ENCODE measurements at places on chromosomes 2 and 18.

- DNase-seq: peak; percentile 0
Measured at GRCh38 chr2:91477731-91478672, 2786.5 kb downstream of the RPIA start.

GRCh38 chr2:138476186-138476585 lies 25.4 kb upstream of the SPOPL start:
- no peak for DNase-seq

- DNase-seq: peak; percentile 26
Measured at GRCh38 chr2:178804791-178805190, 2.4 kb downstream of the TTN start.

DNA sequence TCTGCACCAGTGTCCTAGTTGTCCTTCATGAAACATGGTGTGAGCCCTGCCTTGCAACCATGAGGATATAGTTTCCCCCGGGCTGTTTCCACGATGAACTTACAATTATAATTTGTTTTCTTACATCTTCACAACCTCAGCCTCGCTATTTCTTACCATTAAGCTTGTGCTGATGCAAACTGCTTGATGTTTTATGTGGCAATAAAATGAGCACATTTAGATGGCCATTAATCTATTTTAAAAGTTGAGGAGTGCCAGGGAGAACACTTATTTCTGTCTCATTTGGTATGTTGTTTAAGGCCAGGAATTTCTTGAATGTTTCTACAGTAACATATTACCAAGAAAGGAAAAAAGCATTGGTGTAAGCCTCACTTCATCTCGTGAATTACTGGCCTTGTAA lies 214.5 kb upstream of the SLC8A1 start:
- no peak for DNase-seq

DNA sequence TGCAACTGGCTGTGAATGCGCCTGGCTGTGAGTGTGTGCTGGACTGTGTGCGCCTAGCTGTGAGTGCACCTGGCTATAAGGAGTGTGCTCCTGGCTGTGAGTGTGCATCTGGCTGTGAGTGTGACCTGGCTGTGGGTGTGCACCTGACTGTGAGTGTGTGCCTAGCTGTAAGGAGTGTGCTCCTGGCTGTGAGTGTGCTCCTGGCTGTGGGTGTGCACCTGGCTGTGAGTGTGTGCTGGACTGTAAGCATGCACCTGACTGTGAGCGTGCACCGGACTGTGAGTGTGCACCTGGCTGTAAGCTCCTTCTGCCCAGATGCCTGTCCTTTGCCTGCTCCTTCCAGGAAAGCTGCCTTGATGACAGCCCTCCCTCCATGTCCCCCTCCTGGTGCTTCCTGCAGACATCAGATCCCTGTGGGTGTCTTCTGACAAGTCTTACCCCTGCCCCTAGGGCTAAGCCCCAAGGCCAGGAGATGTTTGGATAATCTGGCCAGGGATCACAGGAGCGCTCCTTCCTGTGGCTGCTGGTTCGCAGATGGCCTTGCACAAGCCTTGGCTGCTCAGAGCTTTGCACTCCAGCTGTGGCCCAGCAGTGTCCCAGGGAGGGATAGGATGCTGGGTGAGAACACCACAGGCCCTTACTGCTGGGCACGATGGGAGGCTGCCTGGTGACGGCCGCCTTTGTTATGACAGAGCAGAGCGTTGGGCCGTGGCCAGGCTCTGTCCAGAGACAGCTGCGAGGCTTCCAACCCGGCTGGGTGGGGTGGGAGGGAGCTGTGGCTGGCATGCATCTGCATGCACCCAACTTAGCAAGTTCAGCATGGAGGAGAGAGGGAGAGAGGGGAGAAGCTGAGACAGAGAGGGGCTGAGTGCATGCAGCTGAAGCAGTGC lies 89.9 kb downstream of the GLI2 start:
- DNase-seq: no peak

DNA sequence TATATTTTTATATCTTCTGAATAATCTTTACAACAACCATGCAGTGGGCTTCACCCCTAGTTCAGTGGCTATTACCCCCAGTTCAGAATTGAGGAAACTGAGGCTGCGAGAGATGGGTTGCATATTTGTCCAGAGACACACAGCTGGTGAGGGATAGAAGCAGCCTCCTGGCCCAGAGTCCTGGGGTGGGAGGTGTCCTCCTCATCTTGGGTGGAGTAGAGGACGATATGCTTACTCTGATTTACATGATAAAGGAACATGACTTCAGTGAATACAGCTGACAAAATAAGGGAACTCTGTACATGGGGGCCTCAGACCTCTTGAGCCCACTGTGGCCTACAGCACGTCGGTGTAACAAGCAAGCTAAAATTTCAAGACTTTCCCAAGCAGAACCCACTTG lies 214.7 kb downstream of the FBXO15 start:
- no peak for DNase-seq

GRCh38 chr18:192801-193200 lies 34.4 kb downstream of the USP14 start:
- DNase-seq: no peak

GRCh38 chr18:76721207-76721996 lies 101.0 kb upstream of the ZNF236 start:
- no peak for DNase-seq

DNA sequence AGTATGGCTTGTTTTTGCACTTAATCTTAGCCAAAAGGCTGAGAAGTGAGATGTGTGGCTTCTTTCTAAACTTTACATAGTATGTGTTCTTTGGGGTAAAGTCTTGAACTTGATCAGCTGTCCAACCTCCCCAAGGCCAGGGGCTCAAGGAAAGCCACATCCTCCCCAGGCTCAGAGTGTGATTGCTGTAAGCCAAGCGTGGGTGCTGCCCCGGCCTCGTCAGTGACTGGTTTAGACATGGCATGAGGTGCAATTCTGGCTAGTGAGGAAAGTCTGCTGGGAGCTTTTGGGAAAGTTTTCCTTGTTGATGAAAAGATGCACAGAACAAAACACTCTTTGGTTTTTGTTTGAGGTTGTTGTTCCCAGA lies 40.2 kb downstream of the TMEM177 start:
- DNase-seq: no peak

DNA sequence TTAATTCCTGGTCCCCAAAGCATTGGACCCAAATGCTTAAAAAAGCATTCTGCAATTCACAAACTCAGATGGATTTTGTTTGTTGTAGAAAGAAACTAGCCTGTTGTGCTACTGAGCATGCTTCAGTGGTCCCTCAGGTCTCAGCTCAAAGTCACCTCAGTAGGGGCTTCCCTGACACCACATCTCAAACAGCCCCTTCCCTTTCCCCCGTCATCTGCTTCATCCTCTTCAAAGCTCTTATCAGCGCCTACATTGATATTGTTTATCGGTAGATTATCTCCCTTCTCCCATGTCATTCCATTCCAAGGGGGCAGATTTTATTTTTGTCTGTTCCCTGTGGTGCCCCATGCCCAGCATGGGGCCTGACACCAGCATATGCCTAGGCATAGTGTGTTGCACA lies 172.9 kb downstream of the CELF4 start:
- no peak for DNase-seq

GRCh38 chr2:197124639-197125390 lies 185.8 kb downstream of the ANKRD44 start:
- no peak for DNase-seq

DNA sequence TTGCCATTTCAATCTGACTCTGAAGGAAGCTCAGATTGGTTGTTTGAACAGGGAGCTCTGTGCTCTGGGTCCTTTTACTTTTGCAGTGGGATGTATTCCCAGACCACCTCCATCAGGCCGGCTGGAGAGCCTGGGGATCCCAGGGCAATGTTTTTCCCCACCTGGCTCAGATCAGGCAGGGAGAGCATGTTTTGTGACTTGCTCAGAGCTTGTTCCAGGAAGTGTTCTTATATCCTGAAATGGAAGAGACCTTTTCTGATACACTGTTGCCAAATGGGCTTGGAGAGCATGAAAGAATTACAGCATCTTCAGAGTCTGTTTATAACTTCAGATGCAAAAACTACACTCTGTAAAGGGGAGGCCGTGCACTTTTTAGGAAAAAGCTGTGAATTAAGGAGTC lies 56.0 kb downstream of the LIPG start:
- no peak for DNase-seq

DNA sequence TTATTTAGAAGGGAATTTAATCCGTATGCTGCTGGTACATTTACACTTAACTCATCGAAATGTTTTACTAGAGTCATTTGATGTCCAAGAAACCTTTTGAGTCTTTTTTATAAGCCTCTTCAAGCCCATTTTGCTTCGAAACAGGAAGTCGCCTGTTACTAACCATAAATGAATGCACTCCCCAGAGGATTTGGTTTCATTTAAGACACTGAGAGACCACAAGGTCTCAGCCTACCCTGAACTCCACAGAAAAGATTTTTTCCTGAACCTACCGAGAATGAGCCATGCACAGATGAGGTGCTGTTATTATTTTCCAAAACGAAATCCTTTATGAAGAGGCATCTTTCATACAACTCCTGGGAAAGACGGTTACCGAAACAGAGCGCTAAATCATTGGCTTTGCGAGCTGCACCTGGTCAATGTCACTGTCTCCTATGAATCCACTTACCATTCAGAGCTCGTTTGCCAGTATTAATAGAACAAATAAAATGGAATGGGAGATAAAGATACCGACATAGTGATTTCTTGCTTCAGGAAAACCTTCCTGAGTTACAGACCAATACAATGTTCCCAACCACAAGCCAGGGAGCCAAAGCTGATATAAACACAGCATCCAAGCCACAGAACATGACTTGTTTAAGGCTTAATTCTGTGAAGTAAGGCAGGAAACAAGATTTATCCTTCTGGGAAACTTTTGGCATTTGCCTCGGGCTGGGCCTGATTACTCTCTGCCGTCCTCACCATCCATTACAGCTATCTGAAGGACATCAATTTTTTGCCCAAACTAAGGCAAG lies 382.1 kb downstream of the OSR1 start:
- no peak for DNase-seq

DNA sequence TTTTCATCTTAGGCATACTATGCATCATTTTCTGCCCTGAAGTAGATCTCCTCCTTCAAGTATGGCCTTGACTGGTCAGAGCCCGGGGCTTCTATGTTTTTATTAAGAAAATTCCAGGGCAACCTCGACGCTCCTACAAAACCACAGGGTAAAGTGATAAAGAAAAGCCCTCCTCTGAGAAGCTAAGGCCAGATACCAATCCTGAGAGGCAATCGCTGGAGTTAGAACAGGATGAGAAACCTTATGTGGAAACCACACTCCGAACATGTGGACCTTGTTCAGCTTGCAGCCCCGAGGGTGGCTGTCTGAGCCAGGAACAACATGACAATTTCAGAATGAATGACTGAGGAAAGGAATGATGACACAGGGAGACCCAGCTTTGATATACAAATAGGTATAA lies 35.6 kb downstream of the RMC1 start:
- no peak for DNase-seq

DNA sequence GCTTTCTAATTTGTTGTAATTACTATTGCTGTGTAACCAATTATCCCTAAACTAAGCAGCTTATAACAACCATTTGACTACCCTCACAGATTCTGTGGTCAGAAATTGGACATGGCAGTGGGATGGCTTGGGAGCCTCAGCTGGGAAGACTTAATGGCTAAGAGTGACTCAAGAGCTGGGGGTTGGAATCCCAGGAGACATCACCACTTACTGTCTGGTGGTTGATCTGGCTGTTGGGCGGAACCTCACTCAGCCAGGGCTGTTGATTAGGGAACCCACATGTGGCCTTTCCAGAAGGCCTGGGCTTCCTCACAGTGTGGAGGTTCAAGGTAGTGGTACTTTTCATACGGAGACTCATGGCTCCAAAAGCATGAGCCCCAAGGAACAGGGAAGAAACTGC lies 49.8 kb downstream of the E2F6 start:
- no peak for DNase-seq

GRCh38 chr18:46462523-46462922 lies 194.5 kb downstream of the LOXHD1 start:
- DNase-seq: no peak

DNA sequence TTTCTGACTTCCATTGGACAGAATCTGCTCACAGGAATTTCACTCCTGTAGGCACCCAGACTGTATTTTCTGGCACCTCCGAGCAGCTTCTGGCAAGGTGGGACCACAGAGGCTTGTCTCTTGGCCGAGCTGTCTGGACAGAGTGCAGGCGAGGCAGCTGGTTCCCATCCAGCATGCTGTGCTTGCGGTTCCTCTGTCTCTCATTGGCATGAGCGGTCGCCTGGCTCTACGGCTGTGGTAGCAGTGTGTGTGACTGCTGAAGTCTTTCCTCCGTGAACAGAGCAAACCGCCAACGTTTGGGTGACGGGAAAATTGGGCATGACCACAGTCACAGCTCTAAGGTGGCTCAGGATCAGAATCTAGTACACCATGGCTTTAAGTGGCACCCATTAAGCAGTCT lies 411.7 kb upstream of the NETO1 start:
- DNase-seq: no peak

GRCh38 chr2:196951973-196952372 lies 25.5 kb upstream of the PGAP1 start:
- no peak for DNase-seq

GRCh38 chr2:121471532-121472469 lies 58.9 kb upstream of the RNU4ATAC start:
- DNase-seq: no peak

GRCh38 chr2:202375033-202375608 lies 1.0 kb upstream of the BMPR2 start:
- DNase-seq: peak; percentile 31

Data from H54 (cell line).